GM18507 (cell line): ENCODE measurements at places on chromosomes 13 and 19.
A peak's percentile ranks its signal among the peaks of the same experiment; 100 is the strongest.

- DNase-seq: no peak
These were observed 225.2 kb downstream of the FOXO1 start for GRCh38 chr13:40440990-40441820.

GRCh38 chr19:18785179-18786124 lies 5.7 kb downstream of the COMP start:
- DNase-seq: peak; percentile 85

DNA sequence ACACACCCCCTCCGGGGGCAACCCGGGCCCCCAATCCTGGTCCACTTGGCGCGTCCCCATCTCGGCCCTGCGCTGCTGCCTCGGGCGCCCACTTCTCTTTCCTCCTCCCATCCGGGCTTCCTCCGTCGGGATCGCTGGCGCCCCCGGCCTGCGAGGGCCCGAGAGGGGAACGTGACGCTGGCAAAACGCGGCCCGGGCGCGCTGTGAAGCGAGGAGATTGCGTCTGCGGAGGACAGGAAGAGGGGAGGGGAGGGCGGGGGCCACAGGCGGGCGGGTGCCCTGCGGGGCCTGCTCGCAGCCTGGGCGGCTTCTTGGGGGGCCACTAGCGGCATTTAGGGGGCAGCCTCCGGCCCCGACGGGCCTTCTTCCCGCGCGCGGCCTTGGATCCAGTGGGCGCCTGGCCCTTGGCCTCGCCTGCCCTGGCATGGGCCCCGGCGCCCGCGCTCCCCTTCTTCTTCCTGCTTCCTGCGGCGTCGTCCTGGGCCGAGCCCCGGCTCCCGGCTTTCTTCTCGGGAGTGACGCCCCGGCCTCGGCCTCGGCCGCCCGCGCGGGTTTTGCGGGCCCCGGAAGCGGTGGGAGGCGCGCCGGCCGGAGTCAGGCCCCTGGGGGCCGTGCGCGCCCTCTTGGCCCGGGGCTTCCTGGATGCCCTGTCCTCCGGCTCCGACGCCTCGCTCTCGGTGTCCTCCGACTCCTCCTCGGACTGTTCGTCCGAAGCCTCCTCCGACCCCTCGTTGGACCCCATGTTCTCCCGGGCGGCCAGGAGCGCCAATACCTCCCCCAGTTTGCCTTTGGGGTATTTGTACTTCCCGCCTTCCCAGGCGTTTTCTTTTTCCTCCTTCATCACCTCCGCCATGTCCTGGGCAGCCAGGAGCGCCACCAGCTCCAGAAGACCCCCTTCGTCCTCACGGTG lies 2.2 kb downstream of the PNMA8B start:
- no peak for DNase-seq

GRCh38 chr13:100209857-100210825 lies 121.2 kb downstream of the PCCA start:
- no peak for DNase-seq
